Activated effector memory CD4-positive, alpha-beta T cell treated with Interleukin-2 at 50 U/mL for 16 hours (primary cell): ENCODE measurements at places on chromosomes 12 and 14.
A peak's percentile ranks its signal among the peaks of the same experiment; 100 is the strongest.

- no peak for DNase-seq
Measured at GRCh38 chr12:72540811-72541210, 268.6 kb downstream of the TRHDE start.

- DNase-seq: no peak
Measured at GRCh38 chr12:1069846-1070245, 78.8 kb downstream of the ERC1 start.

GRCh38 chr14:79724934-79725717, 486.2 kb downstream of the DIO2 start:
- no peak for DNase-seq

DNA sequence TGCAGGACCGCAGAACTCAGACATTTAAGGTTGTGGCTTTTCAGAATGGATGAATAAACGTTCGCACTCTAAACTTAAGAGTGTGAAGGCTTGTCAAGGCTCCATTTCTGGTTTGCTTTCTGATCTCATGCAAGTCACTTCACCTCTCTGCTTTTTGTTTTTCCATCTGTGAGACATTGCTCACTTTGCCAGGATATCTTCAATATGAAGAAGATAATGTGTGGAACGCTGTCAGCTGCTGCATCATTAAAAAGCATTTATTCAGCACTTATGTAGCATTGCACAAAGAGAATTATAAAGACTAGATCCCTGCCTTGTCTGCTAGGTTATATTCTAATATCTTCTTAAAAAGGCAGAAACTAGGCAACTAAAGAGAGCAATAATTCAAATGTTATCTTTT, 172.2 kb downstream of the CACNA1C start:
- no peak for DNase-seq

DNA sequence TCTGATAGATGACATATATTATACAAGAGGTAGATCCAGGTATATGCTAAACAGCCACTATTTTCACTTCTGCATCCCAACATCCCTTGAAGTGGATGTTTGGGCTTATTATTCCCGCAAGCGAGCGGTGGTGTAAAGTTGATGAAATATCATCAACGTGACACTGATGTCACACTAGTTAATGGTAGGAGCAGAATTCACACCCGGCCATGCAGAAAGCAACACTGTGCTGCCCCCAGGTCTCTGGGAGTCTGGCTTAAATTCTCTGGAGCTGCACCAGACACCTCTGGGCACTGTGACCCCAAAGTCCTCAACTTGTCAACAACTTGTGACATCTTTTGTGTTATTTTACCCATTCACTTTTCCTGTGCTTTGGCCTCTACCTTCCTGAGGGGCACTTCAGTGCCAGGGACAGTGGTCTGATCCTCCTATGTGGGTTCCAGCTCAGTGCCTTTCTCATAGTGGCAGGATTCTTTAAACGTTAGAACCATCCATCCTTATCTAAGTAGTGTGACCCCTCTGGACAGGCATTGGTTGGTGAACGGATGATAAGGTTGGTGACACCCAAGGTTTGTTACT, 952 bp downstream of the DRAM1 start:
- DNase-seq: no peak

- no peak for DNase-seq
Measured at GRCh38 chr14:103702497-103703432, 12.5 kb downstream of the XRCC3 start.

- no peak for DNase-seq
Measured at GRCh38 chr14:99267381-99267780, 4.6 kb downstream of the BCL11B start.

GRCh38 chr14:71319666-71320065, 412.4 kb downstream of the PCNX1 start:
- DNase-seq: no peak

DNA sequence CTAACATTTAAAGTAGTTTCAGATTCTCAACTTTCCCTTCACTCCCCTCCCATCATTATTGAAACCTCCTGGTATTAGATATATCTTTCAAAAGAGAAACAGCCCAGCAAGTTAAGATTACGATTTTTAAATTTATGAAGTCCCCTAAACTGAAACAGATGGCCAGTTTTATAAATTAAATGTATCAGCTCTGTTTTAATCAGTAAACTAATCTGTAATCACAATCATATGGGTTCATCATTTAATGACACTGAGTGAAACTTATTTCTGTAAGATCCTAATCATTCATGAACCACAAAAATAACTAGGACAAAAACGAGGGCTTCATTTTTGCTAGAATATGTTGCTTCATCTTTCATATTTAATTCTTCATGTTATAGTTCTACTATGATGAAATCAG, 137.8 kb downstream of the EPS8 start:
- DNase-seq: no peak

DNA sequence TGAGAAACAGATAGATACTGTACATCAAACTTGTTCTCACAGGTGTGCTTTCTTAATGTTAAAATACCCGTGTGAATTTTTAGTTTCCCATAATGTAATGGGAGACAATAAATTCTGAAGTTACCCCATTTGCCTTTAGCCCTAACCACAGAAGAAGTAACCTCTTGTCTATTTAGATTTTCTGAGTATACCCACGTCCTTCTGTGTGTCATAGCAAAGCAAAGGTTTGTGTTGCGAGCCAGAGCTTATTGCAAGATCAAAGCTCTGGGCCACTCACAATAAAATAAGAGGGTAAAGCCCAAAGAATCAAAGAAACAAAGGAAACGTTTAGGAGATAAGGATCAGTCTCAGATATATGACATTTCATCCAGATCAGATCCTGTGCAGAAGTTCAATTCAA, 73.9 kb downstream of the BMP4 start:
- no peak for DNase-seq

- DNase-seq: peak; percentile 18
Measured at GRCh38 chr12:55931780-55932550, 1.0 kb downstream of the DGKA start.

GRCh38 chr12:91937706-91938105, 207.9 kb downstream of the BTG1 start:
- no peak for DNase-seq
